ENCODE measurements at places on chromosomes 3 and 15.

DNA sequence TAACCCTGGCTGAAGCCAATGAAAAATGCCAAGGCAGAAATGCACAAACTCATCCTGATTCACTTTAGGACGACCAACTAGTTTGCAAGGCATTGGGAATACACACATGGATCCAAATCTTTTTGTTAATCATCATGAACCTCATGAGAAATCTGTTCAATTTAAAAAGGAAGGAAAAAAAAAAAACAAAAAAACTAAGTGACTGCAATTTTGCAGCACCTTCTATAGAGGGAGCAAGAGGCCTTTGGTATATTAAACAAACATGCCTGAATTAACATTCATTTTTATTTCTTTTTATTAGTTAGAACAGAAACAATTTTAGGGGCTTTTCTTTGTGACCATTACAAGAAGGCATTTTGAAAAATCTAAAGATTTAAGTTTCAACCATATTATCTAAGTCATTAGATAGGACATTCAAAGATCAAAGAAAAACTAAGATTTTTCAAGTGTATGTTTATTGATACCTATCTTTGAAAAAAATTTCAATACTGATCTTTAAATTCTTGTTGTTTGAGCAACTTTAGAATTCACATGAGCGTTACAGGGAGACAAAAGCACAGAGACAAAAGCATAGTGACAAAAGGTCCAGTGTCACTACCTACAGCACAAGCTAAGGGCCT, 182.4 kb downstream of the CBLB start:
- no peak for DNase-seq

- DNase-seq: no peak
These were observed at the start of gene BCL2A1 for GRCh38 chr15:79970624-79971434. Gene BCL2A1, minus strand, starts transcription at chr15:79971196. Its CDS starts 77 bp downstream, at chr15:79971119.

GRCh38 chr3:17025594-17026139, 140.9 kb downstream of the PLCL2 start:
- DNase-seq: no peak

DNA sequence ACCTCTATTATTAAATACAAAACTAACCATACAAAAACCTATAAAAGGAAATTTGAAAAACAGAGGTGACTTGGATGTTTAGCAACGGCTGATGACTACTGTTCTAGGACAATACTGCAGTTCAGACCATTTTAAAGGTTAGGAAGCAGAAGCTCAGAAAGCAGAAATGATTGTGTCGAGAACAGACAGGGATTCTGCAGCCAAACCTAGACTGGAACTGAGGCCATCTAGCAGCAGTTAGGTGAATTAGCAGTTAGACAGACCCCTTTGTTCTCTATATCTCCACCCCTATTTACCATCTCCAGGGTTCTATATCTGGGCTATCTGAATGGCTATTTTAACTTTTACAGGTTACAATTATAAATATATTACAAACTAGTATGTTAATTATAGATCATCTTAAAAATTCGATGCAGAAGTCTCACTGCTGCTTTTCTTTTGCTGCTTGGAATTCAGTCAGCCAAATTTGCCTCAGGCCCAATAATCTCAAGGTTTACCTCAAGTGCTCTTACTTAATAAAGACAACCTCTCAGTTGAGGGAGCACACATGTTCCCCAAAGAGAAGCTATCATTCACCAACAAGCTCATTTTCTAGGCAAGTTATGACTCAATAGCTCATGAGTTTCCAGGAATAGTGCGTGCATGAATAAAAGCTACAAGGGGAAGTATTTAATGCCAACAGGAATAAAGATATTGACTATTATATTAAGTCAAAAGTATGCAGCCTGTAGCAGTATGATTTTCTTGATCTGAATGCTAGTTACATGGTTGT, 9.3 kb upstream of the IL1RAP start:
- DNase-seq: no peak

GRCh38 chr3:14929310-14930074, 17.9 kb upstream of the NR2C2 start:
- DNase-seq: no peak

GRCh38 chr15:63354821-63355650, 26.6 kb downstream of the CA12 start:
- no peak for DNase-seq

- no peak for DNase-seq
These were observed 219.9 kb downstream of the GAP43 start for GRCh38 chr3:115843206-115843605.

DNA sequence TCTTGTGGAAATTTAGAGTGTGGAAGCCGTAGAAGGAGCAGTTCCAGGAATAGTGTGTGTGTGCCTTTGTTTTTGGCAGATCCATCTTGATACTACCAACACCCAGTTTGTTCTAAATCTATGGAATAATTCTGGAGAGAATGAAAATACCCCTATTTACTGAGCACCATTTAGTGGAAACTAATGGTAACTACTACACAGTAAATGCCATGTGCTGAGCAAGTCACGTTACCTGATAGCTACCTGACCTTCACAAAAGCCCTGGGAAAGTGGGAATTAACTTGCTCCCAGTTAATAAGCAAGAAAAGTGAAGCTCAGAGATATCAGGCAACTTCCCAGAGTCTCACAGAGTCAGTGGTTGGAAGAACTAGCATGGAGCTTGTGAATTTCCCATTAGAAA, 137.7 kb downstream of the ARPP21 start:
- DNase-seq: no peak

DNA sequence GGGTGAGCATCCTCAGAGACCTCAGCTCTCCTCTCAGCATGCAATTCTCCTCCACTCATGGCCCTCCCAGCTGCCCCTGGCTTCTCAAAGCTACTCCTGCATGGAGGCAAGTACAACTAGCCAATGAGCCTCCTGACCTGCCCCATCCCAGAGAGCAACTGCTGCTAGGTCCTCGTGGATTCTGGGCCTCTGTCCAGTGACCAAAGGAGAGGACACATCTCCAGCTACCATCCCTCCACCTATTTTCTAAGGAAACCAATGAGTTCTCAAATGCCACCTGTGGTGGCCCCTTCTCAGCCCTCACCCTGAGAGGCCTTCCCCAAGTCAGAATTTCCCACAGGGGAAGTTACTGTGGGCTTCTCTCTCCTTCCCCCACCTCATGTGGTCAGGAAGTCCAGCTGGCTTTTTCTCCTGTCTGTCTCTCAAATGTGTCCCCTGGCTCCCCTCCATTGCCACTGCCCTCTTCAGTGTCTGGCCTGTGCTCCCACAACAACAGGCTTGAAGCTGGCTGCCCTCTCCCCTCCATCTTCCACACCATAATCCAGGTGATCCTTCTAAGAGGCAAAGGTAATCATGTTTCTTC, 43.0 kb downstream of the LIPC start:
- no peak for DNase-seq

DNA sequence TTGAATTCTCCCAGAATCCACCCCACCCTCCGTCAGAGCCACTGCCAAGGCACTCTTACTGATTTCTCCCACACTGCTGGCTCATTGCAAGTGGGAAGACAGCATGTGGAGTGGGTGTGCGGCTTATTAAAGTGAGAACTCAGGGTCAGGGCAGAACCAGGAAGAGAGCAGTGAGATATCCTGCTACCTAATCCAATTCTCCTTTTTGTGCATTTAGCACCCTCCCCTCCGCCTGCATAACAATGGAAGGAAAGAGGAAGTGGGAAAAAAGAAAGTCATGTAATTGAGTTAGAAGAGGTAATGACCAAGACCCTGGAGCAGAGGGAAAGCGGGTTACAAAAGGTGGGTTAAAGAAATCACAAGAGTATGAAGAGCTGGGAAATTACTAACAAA, 27.8 kb upstream of the PIK3CB start:
- no peak for DNase-seq

DNA sequence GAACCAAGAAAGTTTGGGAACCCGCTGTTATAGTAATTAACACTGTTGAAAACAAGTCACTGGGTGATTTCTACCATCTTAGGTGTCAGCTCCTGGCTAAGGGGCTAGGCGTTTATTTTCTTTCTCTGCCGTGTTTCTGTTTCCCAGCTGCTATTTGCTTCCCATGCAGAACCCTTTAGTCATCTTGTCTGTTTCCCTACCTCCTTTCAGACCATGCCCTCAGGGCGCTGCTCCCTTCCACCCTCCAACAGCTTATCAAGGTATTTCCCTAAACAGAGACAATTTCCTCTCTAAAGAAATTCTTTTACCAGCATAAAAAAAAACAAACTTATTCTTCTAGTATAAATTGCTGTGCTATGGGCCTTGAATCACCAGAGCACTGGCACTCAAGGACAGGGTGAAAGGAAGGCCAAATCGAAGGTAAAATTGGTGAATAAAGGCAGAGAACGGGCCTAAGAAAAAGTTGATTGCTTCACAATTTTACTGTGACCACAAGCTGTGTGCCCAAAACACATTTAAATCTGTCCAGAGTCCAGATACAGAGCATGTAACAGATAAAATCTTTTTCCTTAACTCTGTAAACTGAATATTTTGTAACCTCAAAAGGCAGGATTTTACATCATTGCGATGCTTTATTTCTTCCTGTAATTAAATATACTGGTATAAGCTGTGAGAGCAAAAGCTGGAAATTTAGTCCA, 319.2 kb downstream of the ZNF621 start:
- no peak for DNase-seq

GRCh38 chr15:45429941-45430792, 51.8 kb upstream of the GATM start:
- no peak for DNase-seq
